Inflammatory macrophage treated with lipopolysaccharide for 1 hour (primary cell): ENCODE measurements at places on chromosomes 6 and 20.

DNA sequence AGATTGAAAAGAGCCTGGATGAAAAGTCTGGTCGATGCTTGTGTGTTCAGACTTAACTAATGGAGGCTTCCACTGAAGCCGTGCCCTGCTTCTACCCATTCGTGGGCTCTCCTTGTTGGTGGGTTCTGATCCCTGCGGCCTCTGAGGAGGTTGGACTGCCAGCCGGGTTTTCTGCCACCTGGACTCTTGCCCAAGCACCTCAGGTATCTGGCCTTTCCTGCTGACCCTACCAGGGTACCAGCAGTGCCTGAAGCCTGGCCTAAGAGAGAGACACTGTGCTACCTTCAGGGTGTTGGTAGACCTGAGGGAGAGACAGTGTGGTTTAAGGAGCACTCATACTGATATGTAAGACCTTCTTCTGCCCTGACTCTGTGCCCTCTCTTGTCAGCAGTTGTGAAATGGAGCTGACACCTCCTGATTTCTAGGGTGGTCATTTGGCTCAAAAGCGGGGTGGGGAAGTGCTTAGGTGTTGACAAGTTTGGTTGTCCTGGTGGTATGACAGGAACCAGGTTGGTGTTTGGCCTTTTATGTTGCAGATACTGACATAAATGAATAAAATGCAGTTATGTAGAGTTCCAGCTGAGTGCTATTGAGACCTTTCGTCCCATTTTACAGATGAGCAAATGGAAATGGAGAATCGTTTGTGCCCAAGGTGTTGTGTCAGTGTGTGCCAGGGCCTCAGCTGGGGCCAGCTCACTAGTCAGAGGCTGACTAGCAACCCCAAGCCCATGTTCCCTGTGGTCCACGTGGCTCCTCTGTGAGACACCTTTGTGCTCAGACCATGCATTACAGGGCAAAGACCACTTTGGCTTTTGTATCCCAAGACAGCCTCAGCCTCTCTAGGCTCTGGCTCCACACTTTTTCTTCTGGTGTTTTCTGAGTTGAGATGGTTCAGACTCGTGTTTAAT is 3.1 kb downstream of the PLCG1 start:
- DNase-seq: no peak

DNA sequence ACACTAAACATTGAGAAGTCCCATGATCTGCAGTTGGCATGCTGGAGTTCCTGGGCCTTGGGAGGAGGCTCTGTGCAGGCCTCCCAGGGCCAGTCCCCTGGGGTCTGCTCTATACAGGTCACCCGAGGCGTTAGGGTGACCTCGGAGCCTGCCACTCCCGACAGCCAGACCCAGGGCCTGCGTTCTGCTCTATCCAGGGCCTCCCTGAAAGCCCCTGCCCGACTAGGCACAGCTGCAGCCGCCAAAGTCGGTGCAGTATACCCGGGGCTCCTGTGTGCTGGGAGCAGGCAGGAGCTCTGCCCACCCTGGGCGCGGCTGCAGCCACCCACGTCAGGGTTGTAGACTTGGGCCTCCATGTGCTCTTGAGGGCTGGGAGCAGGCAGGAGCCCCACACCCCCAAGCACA is 6.3 kb upstream of the OR14J1 start:
- no peak for DNase-seq

- DNase-seq: no peak
Observed at GRCh38 chr6:133130863-133131262, 110.3 kb upstream of the EYA4 start.

DNA sequence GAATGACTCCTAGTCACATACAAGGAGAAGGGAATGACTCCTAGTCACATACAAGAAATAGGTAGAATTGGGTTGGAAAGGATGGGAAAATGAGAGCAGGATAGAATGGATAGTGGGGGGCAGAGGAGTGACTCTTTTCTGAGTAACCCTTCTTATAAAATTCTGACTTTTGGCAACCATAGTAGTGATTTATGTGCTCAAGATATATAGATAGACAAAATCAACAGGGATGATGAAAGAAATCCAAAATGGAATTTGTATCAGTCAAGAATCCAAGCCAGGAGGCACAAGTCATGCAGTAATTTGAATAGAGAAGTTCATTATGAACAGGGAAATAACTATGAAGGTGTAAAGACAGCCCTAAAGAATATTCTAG is 41.7 kb downstream of the ADAT2 start:
- no peak for DNase-seq

GRCh38 chr6:31462026-31462963 is 35.6 kb upstream of the MICB start:
- no peak for DNase-seq

DNA sequence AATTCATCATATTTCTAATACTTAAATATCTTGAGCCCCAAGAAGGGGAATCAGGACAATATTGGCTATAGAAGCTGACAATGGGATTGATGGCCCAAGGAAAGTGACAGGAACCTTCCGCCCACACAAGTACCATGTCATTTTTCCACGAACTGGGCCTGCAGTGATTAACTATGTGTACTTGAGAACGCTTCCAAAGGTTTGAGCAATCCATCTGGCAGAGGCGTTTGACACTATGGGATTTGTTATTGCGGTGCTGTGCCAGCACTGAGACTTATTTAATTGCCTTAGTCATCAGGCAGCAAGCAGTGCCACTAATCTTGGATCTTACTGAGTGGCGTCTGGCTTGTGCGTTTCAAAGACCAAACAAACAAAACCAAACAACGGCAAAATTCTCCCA is 135.6 kb upstream of the UST start:
- DNase-seq: peak; percentile 58

GRCh38 chr6:152943260-152943897 is 39.5 kb downstream of the FBXO5 start:
- peak; percentile 9 for DNase-seq

GRCh38 chr6:126266664-126267063 is 73.3 kb upstream of the CENPW start:
- no peak for DNase-seq

DNA sequence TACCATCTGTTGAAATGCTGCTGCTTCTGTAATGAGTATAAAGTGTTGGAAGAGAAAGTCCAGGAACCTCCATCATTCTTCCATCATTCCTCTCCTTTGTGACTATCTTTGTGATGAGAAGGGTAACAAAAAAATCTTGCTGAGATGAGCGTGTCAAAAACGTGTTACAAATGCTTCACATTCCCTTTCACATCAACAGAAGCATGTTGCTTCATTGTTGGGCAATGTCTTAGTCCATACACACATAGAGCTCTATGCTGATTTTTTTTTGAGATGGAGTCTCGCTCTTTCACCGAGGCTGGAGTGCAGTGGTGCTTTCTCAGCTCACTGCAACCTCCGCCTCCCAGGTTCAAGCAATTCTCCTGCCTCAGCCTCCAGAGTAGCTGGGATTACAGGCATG is 114.1 kb upstream of the ESR1 start:
- no peak for DNase-seq

GRCh38 chr6:167574431-167575151 is 249.7 kb downstream of the TTLL2 start:
- no peak for DNase-seq

GRCh38 chr6:140082867-140083297 is 708.4 kb upstream of the CITED2 start:
- DNase-seq: no peak

- DNase-seq: peak; percentile 68
Observed at GRCh38 chr20:45044084-45044573, 56.8 kb downstream of the KCNS1 start.

- no peak for DNase-seq
Observed at GRCh38 chr6:43468240-43468639, 9.1 kb upstream of the TJAP1 start.

- no peak for DNase-seq
Observed at GRCh38 chr6:63997734-63998133, 362.1 kb downstream of the PHF3 start.

GRCh38 chr6:110422444-110422822 is 7.1 kb upstream of the DDO start:
- peak; percentile 22 for DNase-seq

DNA sequence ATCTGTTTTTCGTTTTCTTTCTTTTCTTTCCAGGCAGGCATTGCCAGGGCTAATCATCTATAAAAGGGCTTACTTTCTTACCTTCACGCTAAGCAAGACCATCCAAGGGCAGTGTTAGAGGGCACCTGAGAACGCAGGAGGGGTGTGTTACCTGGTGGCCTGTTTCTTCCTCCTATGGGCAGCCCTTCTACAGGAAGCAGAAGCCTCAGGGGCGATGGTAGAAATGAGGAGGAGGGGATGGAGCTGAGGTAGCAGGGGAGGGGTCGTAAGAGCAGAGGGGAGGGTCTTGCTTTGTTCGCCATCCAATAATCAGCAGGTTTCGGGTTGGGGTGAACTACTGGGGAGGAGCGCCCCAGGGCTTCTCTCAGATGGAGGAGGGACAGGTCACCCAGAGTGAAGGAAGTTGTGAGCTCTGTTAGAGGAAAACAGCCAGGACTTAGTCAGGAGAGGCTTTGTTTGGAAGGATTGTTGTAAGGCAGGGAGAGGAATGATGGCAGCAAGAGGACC is 1.5 kb upstream of the CCR6 start:
- DNase-seq: no peak

DNA sequence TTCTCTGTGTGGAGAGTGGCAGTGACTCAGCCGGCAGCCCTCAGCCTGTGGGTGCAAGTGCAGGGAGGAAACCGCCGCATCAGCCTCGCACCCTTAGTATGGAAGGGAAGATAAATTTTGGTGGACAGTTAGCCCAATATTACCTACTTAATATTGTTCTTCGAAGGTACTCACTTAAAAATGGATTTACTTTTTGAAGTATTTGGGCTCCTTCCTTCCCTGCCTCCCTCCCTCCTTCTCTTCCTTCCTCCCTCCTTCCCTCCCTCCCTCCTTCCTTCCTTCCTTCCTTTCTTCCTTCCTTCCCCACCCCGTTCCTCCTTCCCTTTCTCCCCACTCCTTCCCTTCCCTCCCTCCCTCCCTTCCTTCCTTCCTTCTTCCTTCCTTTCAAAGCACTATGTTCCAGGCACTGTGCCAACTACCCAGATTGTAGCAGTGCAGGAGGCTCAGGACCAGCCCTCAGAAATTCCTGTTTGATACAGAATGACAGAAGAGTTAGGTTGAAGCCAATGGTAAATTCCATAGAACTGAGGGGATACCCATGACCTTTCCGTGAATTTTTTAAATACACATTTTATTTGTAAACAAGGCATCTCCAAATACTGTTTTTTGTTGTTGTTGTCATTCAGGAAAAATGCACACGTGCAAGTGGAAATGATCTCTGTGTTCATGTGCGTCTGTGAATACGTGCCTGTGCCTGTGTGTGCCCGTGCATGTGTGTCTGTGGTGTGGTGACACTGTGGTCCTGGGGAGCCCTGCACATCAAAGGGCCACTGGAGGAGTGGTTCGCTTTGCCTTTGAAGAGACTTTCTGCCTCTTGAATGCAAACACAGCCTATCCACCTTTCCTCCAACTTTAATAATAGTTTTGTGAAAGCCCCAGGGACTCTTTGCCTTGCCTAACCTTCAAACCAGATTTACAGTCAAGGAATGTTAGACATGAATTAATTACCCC is 141.7 kb downstream of the EDN3 start:
- DNase-seq: no peak

- DNase-seq: no peak
Observed at GRCh38 chr6:23537828-23538227, 588.2 kb upstream of the NRSN1 start.

DNA sequence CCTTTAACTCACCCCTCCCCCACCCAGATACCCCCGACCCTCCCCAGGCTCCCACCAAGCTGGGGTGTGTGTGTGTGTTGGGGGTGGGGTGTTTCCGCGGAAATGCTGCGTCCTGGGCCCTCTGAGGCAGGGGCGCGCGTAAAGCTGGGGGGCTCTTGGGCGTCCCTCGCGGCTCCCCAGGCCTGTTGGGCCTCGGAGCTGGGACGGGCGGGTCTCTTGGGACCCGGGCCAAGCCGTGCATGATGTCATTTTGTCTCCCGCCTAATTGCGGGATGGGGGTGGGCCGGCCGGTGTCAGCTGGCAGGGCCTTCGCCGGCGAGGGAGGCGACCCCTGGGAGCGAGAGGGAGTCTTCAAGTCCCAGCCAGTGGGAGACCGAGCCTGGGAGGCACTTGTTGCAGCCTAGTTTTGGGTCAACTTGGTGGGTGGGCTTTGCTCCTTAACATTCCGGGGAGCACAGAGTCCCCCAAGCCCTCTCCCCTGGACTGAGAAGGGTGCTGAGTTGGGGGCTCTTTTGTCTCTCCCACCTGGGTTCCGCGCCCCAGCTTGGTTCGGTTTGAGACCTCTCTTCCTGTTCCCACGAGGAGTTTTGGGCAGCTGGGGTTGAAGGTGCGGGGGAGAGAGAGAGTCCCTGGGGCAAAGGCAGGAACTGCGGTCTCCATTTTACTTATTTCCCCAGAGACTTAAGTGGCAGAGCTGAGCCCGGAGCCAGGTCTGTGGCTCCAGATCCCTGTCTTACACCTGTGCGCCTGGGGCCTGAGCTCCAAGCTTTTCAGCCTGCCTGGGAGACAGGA is 623 bp downstream of the MYBL2 start:
- DNase-seq: peak; percentile 1

GRCh38 chr20:46388201-46388836 is 18.1 kb downstream of the ELMO2 start:
- no peak for DNase-seq

- DNase-seq: no peak
Observed at GRCh38 chr20:62808211-62808865, 3.7 kb downstream of the OGFR start.

- peak; percentile 28 for DNase-seq
Observed at GRCh38 chr6:69795469-69796072, 1.2 kb downstream of the LMBRD1 start.

GRCh38 chr20:22502731-22503191 is 81.6 kb downstream of the FOXA2 start:
- DNase-seq: no peak

DNA sequence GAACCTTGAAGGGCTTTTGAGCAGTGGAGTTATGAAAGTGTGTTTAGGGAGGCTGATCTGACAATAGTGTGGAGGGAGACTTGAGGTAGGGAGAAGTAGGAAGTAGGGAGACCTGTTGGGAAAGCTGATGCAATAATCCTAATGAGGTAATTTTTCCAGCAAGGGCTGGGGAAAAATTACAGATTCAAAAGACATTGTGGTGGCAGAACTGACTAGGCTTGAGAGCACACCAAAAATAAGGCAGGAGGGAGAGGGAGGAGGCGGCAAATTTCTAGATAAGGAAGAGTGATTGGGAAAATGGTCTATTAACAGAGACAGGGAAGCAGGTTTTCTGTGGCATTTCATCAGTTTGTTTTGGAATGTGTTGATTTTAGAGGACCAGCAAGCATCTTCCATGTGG is 5.5 kb downstream of the PRRT1 start:
- DNase-seq: no peak

GRCh38 chr20:20167698-20168097 is 115.4 kb downstream of the CFAP61 start:
- DNase-seq: no peak

GRCh38 chr6:38024908-38025307 is 205.4 kb downstream of the ZFAND3 start:
- no peak for DNase-seq

- no peak for DNase-seq
Observed at GRCh38 chr20:17023036-17023435, 203.8 kb upstream of the PCSK2 start.

DNA sequence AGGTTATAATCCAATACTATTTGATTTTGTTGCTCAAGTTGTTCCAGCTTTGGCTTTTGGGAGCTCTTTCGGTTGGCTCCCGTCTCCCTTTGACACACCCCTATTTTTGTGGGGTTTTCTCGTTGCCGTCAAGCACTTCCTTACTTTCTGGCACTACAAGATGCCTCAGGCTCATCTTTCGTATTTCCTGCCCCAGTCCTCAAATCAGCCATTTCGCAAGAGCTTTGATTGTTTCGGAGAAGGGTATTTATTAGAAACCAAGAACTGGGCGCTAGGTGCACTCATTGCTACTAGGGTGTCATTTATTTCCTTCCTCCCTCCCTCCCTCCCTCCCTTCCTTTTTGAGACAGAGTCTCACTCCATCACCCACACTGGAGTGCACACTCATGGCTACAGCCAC is 13.3 kb upstream of the SOX12 start:
- no peak for DNase-seq

GRCh38 chr20:15176929-15177328 is 839.5 kb upstream of the FLRT3 start:
- DNase-seq: no peak
